ENCODE measurements at places on chromosomes 12 and 14.

- no peak overlapping the region for H3K27ac ChIP-seq
- no peak overlapping the region for H3K4me3 ChIP-seq
- no peaks in the 10 kb centered on the region for H3K4me1 ChIP-seq
- no peaks in the 10 kb centered on the region for H3K27me3 ChIP-seq
- no peak for DNase-seq
These were observed 11.1 kb upstream of the NDUFA12 start for GRCh38 chr12:95014554-95014953.

DNA sequence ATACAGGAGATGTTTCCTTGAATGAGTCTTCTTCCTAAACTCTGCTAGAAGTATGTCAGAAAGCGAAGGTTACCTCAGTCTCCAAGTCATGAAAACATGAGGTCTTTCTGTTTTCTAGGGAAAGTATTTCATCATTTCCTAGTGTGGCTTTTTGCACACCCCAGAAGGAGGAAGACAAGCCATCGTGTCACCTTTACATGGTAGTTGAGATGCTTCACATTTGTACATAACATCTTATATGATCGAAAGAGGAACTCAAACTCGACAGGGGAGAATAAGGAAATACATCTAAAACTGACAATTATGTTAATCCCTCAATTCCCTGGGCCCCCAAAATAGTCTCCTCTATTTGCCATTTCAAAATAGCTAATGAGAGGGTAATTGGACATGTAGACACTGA is 214.1 kb upstream of the PLEKHG7 start:
- no peak overlapping the region for H3K4me3 ChIP-seq
- no peak overlapping the region for H3K27ac ChIP-seq
- H3K36me3 ChIP-seq, result no peaks in the 10 kb centered on the region
- H3K4me1 ChIP-seq, result no peaks in the 10 kb centered on the region
- H3K27me3 ChIP-seq, result no peaks in the 10 kb centered on the region

DNA sequence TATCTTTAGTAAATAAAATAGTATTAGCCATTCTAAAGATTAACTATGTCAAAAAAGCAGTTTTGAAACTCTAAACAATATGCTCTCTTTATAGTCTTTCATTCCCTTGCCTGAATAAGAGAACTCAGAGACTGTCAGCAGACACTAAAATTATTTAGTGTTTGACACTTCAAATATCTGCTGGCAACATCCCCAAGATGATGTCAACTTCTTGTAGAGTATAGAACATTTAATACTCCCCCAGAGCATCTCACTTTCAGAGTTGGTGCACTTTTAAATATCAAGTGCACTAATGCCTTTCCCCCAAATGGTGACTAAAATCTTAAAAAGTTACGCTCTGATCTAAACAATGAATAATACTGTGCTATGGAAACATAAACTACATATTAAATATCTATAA is 374.9 kb downstream of the SLC6A15 start:
- H3K4me1 ChIP-seq, result no peaks in the 10 kb centered on the region
- no peak for DNase-seq
- H3K4me3 ChIP-seq, result no peak overlapping the region
- H3K27ac ChIP-seq, result no peak overlapping the region
- no peaks in the 10 kb centered on the region for H3K27me3 ChIP-seq
- H3K36me3 ChIP-seq, result no peaks in the 10 kb centered on the region

DNA sequence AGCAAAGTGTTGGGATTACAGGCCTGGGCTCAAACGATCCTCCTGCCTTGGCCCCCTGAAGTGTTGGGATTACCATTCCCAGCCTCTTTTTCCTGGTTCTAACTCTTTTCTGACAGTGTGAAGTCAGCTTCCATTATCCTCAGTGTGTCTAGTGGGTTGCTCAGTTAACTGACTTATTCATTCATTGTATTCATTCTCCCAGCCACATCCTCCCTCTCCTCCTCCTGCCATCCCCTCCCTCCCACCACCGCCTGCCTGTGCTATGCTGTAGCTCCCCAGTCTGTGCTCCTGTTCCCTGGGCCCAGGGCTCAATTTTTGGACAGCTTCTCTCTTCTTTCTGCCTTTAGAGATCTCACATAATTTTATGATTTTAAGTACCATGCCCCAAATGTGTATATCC is 19.4 kb downstream of the ATP6V0A2 start:
- DNase-seq, result no peak
- no peaks in the 10 kb centered on the region for H3K27me3 ChIP-seq
- H3K36me3 ChIP-seq, result peaks cover 83% of the 10 kb centered on the region
- no peak overlapping the region for H3K27ac ChIP-seq

GRCh38 chr12:44863867-44864266 is 12.2 kb downstream of the NELL2 start:
- no peak overlapping the region for H3K27ac ChIP-seq

GRCh38 chr14:67633451-67634147 is 13.9 kb downstream of the ARG2 start:
- no peaks in the 10 kb centered on the region for H3K27me3 ChIP-seq
- no peaks in the 10 kb centered on the region for H3K36me3 ChIP-seq
- H3K4me1 ChIP-seq, result no peaks in the 10 kb centered on the region
- no peak overlapping the region for H3K4me3 ChIP-seq
- no peak for DNase-seq
- H3K27ac ChIP-seq, result no peak overlapping the region

DNA sequence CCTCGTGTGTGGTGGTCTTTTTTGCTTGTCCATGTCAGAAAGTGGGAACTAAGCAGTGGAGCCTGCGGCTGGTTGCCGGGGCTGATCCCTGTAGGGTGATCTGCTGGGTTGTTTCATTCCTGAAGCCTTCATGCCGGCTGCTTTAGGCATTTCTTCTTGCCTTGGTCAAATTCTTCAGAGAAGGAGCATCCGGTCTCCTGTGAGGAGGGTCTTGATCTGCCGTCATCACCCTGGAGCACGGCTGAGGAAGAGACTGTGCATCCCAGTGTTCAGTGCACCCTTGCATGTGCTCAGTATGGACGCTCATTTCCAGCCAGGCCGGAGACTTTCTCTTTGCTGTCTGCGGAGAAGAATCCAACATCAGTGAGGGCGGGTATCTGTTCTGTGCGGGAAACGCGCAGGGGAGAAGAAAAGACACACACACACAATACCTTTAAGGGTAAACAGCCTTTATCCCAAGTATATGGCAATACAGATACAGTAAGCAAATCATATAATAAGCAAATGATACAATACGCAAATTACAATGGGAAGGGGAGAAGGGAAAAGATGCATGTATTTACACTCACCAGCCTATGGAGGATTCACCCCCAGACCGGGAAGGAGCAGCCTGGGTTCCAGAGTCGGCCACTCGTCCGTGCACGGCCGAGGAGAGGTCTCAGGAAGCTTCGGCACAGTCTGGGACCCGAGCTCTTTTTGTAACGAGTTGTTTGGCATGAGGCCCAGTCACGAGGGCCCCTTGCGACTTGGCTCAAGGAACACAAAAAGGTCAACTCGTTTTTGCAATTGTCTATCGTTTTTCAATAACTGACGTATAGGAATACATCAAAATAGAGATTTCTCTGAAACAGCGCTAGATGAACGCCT is 1366.8 kb upstream of the TMEM132C start:
- DNase-seq, result no peak
- H3K4me3 ChIP-seq, result no peak overlapping the region
- H3K36me3 ChIP-seq, result no peaks in the 10 kb centered on the region
- no peaks in the 10 kb centered on the region for H3K4me1 ChIP-seq

- DNase-seq, result no peak
- H3K27me3 ChIP-seq, result peaks cover 43% of the 10 kb centered on the region
- H3K36me3 ChIP-seq, result no peaks in the 10 kb centered on the region
- no peaks in the 10 kb centered on the region for H3K4me1 ChIP-seq
These were observed at the start of gene SIX6 for GRCh38 chr14:60508707-60509437. Gene SIX6, plus strand, starts transcription at chr14:60509146. Its CDS starts 253 bp downstream, at chr14:60509399.

GRCh38 chr14:68944162-68944561 is 34.9 kb downstream of the ACTN1 start:
- DNase-seq, result no peak
- no peaks in the 10 kb centered on the region for H3K4me1 ChIP-seq
- no peak overlapping the region for H3K4me3 ChIP-seq

Data from naive thymus-derived CD4-positive, alpha-beta T cell (primary cell).